Thoracic aorta (tissue), 2 donors: ENCODE measurements at places on chromosomes 7 and 10. TPM values are rescaled to one million over a fixed set of nuclear protein-coding genes. Genes with fewer than 3 reads are reported as not detected.

GRCh38 chr7:78090616-78091015, 292.0 kb downstream of the PHTF2 start:
- no peak overlapping the region for H3K4me3 ChIP-seq
- DNase-seq = no peak
- no peak overlapping the region for H3K27ac ChIP-seq
- H3K27me3 ChIP-seq = no peaks in the 10 kb centered on the region

DNA sequence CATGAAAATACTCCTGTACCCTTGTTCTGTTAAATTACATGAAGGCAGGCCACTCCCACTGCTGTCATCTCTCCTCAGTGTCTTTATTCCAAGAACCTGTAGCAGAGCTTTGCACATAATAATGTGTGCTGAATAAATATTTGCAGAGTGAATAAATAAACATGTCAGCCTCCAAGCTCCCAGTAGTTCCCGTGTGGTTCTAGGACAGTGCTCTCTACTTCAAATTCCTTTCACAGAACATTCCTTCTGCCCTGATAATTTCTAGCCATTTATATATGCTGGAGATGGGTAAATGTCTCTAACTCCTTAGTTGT, 20.3 kb upstream of the HYAL4 start:
- no peak overlapping the region for H3K4me3 ChIP-seq
- no peak for DNase-seq
- no peaks in the 10 kb centered on the region for H3K27me3 ChIP-seq
- H3K27ac ChIP-seq = no peak overlapping the region

DNA sequence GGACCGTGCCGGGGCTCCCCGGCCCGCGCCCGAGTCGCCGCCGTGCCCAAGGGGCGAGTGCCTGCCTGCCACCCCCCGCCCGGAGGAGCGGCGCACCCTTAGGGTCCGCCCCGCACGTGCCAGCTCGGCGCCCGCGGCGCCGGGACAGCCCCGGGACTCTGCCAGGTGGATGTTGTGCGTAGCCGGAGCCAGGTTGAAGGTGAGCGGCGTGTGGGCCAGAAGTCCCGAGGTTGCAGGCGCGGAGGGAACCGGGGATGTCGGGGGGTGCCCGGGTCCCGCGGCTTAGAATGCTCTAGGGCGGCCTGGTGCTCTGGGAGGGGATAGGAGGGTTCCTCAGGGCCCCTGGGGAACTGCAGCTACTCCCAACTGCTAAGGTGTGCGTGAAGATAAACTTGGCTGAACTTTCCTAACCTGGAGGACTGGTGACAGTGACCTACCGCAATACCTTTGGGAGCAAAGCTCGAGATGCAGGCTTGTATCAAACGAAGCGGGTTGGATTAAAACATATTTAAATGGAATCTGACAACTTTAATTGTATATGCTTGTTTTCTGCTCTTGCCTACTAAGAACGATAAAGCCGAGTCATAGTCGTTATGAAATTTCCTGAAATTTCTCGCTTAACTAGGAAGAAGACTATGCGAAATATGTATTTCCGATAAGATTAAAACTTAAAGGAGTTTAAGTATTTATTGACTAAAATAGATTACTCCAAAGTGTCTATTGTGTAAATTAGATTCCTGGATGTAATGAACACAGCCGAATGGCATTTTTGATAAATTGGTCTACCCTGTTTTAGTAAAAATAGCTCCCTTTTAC, at the start of gene CUX1:
TSS of gene CUX1 (plus strand) at position 156 of the 816 bp plus-strand sequence. CDS start at position 170, 14 bp downstream.
- DNase-seq = no peak
- peaks cover 13% of the 10 kb centered on the region for H3K4me1 ChIP-seq
- peak within 1 kb of the TSS; percentile 89 for H3K4me3 ChIP-seq
- H3K36me3 ChIP-seq = no peaks in the 10 kb centered on the region
- peak within 1 kb of the TSS; percentile 74 for H3K27ac ChIP-seq
- no peaks in the 10 kb centered on the region for H3K27me3 ChIP-seq

GRCh38 chr10:79182781-79183467, 114.2 kb downstream of the ZMIZ1 start:
- no peak for DNase-seq
- peaks cover 37% of the 10 kb centered on the region for H3K4me1 ChIP-seq
- H3K27me3 ChIP-seq = no peaks in the 10 kb centered on the region
- peaks cover 7% of the 10 kb centered on the region for H3K36me3 ChIP-seq
- no peak overlapping the region for H3K27ac ChIP-seq

- no peaks in the 10 kb centered on the region for H3K36me3 ChIP-seq
- no peak overlapping the region for H3K4me3 ChIP-seq
- no peak for DNase-seq
- H3K4me1 ChIP-seq = no peaks in the 10 kb centered on the region
These were observed 73.7 kb downstream of the EVX1 start for GRCh38 chr7:27316311-27316710.

DNA sequence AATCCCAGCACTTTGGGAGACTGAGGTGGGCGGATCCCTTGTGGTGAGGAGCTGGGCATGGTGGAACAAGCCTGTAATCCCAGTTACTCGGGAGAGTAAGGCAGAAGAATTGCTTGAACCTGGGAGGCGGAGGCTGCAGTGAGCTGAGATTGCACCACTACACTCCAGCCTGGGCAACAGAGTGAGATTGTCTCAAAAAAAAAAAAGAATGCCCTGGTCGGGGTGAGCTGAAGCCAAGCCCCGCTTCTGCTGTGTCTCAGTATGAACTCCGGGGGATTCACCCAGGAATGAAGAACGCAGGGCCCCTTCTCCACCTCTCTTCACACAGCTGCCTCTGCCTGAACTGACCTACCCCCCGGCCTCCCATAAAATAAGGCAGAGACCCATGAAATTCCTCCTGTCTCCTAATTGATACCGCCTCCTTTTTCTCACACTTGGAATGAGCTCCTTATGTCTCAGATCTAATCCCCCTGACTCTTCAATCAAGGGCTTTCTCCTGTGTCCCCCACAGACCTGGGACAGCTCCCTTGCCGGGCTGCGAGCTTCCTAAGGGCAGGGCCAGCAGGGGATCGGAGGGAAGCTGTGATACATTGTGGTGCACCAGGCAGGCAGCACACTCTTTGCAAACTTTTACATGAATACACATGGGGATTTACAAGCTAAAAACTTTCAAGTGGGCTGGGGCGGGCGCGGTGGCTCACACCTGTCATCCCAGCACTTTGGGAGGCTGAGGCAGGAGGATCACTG, 911 bp upstream of the ZP3 start:
- no peaks in the 10 kb centered on the region for H3K36me3 ChIP-seq
- H3K27ac ChIP-seq = no peak overlapping the region
- no peak overlapping the region for H3K4me3 ChIP-seq
- no peak for DNase-seq
- H3K4me1 ChIP-seq = no peaks in the 10 kb centered on the region

DNA sequence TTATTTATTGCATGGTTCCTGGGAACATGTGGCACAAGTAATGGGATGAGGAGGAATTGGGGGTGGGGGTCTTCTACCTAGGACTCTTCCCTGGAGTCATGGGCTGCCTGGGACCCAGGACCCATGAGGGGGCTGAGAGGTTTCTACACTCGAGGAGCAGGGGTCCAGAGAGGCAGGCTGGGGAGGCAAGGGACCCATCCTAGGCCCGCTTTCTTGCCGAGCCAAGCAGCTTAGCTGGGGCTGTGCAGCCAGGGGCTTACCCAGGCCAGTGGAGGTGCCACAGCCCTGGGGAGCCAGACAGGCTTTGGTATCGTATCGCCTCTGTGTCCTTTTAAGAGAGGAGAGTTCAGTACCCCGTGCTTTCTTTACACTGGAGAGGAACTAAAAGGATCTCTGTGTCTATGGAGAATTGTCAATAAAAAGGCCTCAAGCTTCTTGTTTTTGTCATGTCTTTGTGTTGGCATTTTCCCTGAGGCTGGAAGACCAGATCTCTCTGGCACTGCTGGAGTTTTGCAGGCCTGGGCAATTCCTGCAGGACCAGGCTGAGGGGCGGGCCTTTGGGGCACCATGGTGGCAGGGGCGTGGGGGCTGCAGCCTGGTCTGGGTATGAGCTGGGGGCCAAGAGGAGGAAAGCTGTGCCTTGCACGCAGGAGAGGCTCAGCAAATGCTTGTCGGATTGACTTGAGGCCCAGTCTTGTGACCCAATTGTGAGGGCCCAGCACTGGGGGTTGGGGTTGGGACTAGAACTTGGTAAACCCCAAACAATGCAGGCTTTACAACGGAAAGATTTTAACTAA, 11.1 kb downstream of the SFRP5 start:
- DNase-seq = no peak
- H3K27ac ChIP-seq = no peak overlapping the region
- peaks cover 21% of the 10 kb centered on the region for H3K36me3 ChIP-seq
- no peaks in the 10 kb centered on the region for H3K4me1 ChIP-seq
- H3K4me3 ChIP-seq = no peak overlapping the region

- H3K27me3 ChIP-seq = no peaks in the 10 kb centered on the region
- H3K27ac ChIP-seq = no peak overlapping the region
- no peaks in the 10 kb centered on the region for H3K36me3 ChIP-seq
- no peak overlapping the region for H3K4me3 ChIP-seq
These were observed 23.3 kb downstream of the PLCE1 start for GRCh38 chr10:94016727-94017714.

CDNF gene
- total RNA-seq = 2.5 TPM

DNA sequence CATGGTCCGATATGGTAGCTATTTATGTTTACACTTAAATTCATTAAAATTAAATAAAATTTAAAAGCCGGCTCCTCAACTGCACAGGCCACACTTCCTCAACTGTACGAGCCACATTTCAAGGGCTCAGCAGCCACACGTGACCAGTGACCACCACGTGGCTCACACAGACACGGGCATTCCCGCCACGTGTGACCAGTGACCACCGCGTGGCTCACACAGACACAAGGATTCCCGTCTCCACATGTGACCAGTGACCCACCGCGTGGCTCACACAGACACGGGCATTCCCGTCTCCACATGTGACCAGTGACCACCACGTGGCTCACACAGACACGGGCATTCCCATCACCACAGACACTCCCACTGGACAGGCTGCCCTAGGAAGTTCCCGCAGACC, 91.3 kb downstream of the PDGFA start:
- no peak for DNase-seq
- peaks cover 21% of the 10 kb centered on the region for H3K4me1 ChIP-seq
- H3K27ac ChIP-seq = no peak overlapping the region
- H3K36me3 ChIP-seq = no peaks in the 10 kb centered on the region
- H3K27me3 ChIP-seq = no peaks in the 10 kb centered on the region

DNA sequence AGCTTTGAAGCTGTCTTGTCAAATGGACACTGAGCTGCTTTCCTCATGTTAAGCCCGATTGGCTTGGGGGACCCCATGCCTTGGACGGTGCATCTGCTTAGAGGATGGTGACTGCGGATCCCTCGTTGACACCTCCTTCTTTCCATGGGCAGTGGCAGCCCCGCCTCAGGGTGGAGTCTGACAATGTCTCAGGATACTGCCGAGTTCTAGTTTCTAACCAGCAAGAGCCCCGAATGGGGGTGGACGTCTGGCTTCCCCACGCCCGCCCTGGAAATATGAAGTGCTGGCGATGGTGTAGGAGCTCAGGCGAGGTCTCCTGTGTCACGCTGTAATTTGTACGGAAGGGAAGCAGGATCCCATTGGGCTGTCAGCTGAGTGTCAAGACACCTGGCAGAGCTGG, 106.2 kb upstream of the CTBP2 start:
- H3K4me1 ChIP-seq = no peaks in the 10 kb centered on the region
- no peak for DNase-seq
- H3K27ac ChIP-seq = no peak overlapping the region
- H3K27me3 ChIP-seq = no peaks in the 10 kb centered on the region
- H3K4me3 ChIP-seq = no peak overlapping the region
- H3K36me3 ChIP-seq = no peaks in the 10 kb centered on the region

DNA sequence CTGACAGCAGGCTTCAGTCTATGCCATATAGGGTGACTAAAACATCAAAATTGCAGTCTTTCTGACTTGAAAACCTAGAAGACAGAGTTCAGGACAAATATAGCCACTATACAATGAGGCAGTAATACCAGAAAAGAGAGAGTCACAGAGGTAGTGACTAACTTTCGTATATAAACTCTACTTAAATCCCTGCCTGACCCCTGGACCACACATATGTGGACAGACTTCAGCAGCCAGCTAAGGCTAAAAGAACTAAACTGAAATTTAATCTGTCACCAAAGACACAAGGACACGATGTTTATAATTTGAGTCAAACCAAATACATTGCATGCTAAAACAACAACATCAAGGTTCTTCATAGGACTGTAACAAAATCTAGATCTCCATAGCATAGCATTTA, 64.6 kb upstream of the MACROH2A2 start:
- H3K4me1 ChIP-seq = no peaks in the 10 kb centered on the region
- H3K4me3 ChIP-seq = no peak overlapping the region
- H3K36me3 ChIP-seq = no peaks in the 10 kb centered on the region
- no peak for DNase-seq
- no peaks in the 10 kb centered on the region for H3K27me3 ChIP-seq

DNA sequence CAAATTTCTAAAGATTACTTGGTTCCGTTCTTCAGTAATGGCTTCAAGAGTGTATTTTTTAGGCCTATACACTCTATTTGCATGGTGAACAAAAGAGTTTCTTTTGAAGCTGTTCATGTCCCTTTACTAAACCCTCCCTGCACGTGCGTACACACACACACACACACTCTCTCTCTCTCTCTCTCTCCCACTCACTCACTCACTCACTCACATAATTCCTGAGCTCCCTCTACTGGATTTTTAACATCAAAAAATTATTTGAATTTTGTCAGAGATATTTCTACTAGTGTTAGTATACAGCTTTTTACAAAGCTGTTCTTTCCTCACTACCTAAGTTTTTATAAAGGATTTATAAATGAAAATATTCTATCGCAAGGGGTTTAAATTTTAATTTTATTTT, 85.9 kb downstream of the UBE3C start:
- peaks cover 12% of the 10 kb centered on the region for H3K36me3 ChIP-seq
- DNase-seq = no peak
- no peak overlapping the region for H3K4me3 ChIP-seq
- no peaks in the 10 kb centered on the region for H3K27me3 ChIP-seq
- no peaks in the 10 kb centered on the region for H3K4me1 ChIP-seq

DNA sequence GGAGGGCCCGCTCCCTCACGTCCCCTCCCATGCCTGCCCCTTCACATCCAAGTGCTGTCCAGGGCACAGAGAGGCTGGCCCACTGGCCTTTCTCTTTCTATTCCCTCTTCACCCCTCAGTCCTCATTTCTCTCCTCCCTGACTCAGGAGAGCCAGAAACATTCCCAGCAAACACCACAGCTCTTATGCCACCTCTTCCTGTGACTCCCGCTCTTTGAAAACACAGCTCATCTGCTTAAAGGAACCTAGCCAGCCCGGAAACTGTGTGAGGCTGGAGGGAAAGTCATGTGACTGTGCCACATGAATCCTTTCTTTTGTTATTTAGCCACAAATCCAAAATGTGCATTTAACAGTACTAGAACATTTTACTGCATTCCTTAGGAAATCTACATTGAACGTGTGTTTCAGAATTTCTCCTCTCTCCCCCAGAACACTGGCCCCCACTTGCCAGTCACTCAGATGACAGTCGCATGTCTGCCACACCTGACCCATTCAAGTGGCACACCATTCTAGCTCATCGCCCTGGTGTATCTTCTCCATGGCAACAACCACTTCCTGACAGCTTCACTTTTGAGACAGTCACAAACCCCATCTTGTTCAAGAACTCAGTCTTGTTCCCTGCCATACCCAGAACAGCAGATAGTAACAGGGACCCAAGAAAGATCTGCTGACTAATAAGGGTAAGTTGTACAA, 42.8 kb downstream of the GRB10 start:
- no peak overlapping the region for H3K27ac ChIP-seq
- no peak overlapping the region for H3K4me3 ChIP-seq
